ENCODE measurements at places on chromosomes 1 and 21. TPM values are rescaled to one million over a fixed set of nuclear protein-coding genes. Genes with fewer than 3 reads are reported as not detected.
A peak's percentile ranks its signal among the peaks of the same experiment; 100 is the strongest.

- H3K4me1 ChIP-seq = no peaks in the 10 kb centered on the region
- no peaks in the 10 kb centered on the region for H3K27me3 ChIP-seq
- no peak overlapping the region for H3K4me3 ChIP-seq
- H3K36me3 ChIP-seq = no peaks in the 10 kb centered on the region
Observed at GRCh38 chr1:143698016-143698415, 273.8 kb downstream of the FAM72C start.

DNA sequence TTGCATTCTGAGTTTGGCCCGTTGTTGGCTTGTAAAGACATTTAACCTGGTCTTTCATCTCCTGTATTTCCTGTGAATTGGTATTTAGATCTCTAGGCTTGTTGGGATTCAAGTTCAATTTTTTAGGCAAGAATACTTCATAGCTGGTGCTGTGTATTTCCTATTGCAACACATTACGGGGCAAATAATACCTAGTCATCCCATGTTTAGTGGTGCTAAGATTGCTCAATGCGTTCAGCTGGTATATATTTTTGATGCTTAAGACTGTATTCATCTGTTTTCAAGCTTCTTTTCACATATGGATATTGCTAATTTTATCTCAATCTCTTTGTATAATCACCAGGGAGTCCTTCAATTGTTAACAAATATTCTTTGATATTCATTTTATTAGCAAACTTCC is 87.5 kb upstream of the ZBTB18 start:
- no peaks in the 10 kb centered on the region for H3K4me1 ChIP-seq
- no peak for DNase-seq
- H3K27ac ChIP-seq = no peak overlapping the region
- no peak overlapping the region for H3K4me3 ChIP-seq

- H3K4me3 ChIP-seq = no peak overlapping the region
- H3K27ac ChIP-seq = no peak overlapping the region
- no peaks in the 10 kb centered on the region for H3K27me3 ChIP-seq
- no peak for DNase-seq
Observed at GRCh38 chr1:247146671-247147070, 25.1 kb downstream of the ZNF124 start.

Gene NTRK1
- total RNA-seq = not detected

Gene IPP
- 10.0 TPM for total RNA-seq

DNA sequence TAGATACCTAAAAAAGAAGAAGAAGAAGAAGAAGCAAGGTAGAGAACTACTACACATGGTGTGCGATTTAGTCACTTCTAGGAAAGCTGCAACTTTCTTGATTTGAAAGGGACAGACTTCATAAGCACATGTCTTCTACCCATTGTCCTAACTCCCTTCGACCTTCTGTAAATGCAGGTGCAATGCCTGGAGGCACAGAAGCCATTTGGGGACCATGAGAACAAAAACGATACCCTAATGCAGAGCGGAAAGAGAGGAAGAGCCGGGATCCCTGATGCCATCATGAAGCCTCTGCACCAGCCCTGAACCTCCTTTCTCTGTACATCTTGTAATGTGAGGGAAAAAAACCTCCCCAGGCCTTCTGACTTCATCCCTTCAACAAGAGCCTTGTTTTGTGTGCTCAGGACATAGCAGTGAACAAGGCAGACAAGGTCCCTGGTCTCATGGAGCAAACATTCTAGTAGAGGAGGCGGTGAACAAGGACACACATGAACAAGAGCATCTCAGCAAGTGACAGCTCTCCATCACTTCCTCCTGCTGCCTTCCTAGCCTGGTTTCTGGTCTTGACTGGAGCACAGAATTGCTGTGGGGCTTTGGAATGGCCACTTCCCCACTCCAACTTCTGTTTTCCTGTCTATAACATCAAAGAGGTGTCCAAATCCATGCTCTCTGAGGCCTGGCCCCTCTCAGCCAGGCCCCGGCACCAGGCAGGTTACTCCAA is 5.5 kb upstream of the LAPTM5 start:
- no peaks in the 10 kb centered on the region for H3K27me3 ChIP-seq
- no peaks in the 10 kb centered on the region for H3K36me3 ChIP-seq
- no peak overlapping the region for H3K4me3 ChIP-seq

GRCh38 chr1:203244776-203245175 is 15.3 kb upstream of the CHIT1 start:
- peak; percentile 32 for DNase-seq
- no peak overlapping the region for H3K27ac ChIP-seq
- no peaks in the 10 kb centered on the region for H3K36me3 ChIP-seq
- H3K4me3 ChIP-seq = no peak overlapping the region

Gene USH2A
- 0.20 TPM for total RNA-seq

Gene LRRC41
- 84.4 TPM for total RNA-seq

Gene LAMB3
- total RNA-seq = 63.7 TPM

DNA sequence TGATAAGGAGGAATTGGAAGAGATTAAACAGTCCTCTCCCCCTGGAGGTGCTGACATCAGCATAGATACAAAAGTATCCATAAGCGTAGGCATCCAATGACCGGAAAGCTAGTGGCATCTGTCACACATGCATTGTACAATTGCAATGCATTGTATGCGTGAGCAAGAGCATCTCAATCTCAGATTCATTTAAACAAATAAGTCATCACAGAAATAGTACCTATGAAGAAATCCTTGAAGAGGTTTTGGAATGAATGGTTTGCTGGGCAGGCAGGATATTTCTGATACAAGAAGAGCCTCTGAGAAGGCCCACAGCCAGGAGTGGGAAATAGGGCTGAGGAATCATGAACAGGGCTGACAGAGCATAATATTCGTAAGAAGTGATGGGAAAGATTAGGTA is 88.9 kb upstream of the ABCD3 start:
- H3K4me1 ChIP-seq = peaks cover 24% of the 10 kb centered on the region
- H3K4me3 ChIP-seq = no peak overlapping the region
- H3K36me3 ChIP-seq = no peaks in the 10 kb centered on the region
- no peak overlapping the region for H3K27ac ChIP-seq
- no peaks in the 10 kb centered on the region for H3K27me3 ChIP-seq
